Glutamatergic neuron (in vitro differentiated cells): ENCODE measurements at places on chromosomes 12 and 14. TPM values are rescaled to one million over a fixed set of nuclear protein-coding genes. Genes with fewer than 3 reads are reported as not detected.

GRCh38 chr12:127670796-127671195 is 596.2 kb upstream of the TMEM132C start:
- no peak for DNase-seq

- DNase-seq, result no peak
Observed at GRCh38 chr14:51248016-51248987, 8.3 kb downstream of the TMX1 start.

DNA sequence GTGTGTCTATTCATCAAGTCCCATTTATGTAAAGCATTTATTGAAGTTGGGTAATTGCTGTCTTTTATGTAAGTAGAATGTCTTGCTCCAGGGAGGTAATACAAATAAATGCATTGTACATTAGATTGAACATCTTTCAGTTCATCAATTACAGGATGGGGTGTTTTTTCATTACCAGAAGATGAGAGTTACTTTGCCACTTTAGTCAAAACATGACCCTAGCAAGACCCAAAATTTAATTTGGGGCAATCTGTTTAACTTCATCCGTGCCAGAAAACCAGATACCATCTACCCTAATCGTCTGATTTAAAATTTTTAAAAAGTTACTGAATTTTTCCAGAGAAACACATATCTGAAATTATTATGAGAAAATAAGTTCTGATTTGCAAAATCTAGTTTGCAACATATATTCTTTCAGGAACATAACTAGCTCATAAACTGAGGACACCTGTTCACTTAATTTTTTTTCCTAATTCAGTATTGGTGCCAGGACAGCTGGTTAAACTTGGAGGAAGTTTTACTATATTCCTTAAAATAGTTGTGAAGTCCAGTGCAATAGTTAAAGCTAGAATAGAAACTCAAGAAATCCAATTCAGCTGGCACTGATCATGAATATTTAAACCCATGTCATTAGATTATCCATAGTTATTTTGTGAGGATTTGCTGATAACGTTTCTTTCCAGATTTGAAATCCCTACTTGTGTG is 114.5 kb downstream of the SRGAP1 start:
- no peak for DNase-seq

Gene KLRC1
- total RNA-seq, result not detected

- no peak for DNase-seq
Observed at GRCh38 chr14:81209167-81209836, 11.5 kb downstream of the GTF2A1 start.

Gene GPR135
- total RNA-seq, result 0.91 TPM

DNA sequence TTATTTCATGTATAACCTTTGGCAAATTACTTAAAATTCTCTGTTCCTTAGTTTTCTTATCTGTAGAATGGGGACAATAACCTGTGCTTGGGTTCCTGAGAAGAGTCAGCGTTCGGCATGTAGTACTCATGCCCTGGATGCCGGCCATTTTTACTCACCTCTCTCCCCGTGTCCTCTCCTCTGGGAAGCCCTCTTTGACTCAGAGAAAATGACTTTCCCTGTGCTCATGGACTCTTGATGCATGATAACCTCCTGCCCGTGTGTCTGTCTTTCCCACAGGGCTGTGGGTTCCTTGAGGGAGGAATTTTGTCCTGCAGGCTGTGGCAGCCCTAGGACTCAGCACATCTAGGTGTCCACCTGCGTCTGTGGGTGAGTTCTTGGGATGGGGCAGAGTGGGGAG is 5.8 kb upstream of the C1RL start:
- DNase-seq, result no peak

DNA sequence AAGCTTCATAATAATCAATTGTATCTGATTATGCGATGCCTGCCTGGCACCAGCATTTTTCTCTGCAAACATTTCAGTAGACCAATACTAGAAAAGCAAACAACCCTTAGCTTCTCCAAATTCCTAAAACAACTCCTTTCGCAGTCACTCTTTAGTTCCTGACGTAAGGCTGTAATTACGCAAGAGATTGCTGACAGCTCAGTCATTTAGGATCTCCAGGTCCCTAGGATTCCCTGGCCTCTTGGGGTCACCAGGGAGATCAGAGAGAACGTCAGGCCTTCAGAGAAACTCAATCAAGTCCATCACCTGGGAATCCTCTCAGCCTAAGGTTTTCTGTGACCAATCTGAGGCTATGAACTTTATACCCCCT is 390.6 kb downstream of the PAWR start:
- no peak for DNase-seq

Gene TAS2R42
- not detected for total RNA-seq

DNA sequence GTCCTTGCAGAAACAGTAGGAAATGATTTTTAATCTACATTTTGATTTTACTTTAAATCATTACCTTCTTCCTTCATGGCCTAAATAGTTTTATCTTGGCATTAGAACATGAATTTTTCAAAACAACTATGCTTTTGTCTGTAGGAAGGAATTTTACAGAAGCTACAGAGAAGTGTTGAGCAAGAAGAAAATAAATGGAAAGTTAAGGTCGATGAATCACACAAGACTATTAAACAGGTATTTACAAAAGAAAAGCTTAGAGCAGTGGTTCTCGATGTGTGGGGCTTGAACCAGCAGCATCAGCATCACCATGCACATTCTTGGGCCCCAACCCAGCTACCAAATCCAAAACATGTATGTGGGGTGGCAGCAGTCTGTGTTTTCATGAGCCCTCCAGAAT is 91.6 kb downstream of the KTN1 start:
- DNase-seq, result no peak

Gene SYCP3
- total RNA-seq, result not detected

- DNase-seq, result no peak
Observed at GRCh38 chr12:123995023-123995748, 22.2 kb downstream of the ZNF664 start.

DNA sequence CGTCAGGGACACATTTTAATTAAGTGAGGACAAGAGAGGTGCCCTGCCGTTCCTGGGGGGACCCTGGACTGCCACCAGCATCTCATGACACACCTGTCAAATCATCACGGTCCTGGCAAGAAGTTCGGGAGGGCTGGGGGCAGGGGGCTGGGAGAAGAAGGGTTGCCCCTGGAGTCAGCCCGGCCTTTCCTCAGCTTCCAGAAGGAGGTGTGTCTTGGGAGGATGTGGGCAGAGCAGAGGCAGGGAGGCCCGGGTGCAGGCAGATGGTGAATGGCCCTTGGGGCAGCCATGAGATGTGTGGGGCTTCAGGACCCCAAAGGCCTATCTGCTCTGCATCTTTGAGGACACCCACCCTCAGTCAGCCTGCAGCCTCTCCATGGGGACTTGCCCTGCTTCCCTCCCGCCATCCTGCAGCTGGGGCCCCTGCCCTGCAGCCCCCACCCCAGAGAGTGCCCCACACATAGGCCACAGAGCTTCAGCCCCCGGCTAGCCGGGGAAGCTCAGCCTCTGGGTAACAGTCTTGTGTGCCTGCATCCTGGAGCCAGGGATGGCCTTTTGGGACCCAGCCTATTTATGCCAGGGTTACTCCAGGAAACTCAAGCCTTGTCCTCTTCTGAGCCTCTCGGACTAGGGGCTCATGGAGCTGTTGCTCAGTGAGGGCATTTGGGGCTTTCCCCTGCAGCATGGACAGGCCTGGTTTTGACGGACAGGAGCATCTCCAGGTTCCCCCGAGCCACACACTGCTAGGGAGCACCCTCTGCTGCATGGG is 178.5 kb downstream of the KIF26A start:
- DNase-seq, result peak; percentile 11

Gene ZNF891
- 9.2 TPM for total RNA-seq

Gene SYNDIG1L
- 1.5 TPM for total RNA-seq

- no peak for DNase-seq
Observed at GRCh38 chr14:26499546-26499945, 98.3 kb downstream of the NOVA1 start.

DNA sequence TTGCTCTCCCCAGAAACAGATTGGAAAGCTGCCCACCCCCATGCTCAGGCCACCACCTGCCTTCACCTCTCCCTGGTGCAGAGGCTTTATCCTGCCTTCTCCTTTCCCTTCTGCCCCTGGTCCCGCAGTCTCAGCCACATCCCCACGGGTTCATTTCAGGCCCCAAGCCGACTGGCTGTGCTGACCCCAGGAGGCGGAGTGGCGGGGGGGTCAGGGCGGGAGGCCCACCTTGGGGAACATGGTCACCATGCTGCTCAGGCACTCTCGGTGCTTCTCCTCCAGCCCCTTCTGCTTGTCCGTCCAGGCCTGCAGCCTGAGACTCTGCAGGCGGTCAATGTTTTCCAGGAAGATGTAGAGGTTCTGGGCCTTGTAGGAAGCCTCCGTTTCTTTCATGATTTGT is 6.9 kb downstream of the FAM186B start:
- no peak for DNase-seq

DNA sequence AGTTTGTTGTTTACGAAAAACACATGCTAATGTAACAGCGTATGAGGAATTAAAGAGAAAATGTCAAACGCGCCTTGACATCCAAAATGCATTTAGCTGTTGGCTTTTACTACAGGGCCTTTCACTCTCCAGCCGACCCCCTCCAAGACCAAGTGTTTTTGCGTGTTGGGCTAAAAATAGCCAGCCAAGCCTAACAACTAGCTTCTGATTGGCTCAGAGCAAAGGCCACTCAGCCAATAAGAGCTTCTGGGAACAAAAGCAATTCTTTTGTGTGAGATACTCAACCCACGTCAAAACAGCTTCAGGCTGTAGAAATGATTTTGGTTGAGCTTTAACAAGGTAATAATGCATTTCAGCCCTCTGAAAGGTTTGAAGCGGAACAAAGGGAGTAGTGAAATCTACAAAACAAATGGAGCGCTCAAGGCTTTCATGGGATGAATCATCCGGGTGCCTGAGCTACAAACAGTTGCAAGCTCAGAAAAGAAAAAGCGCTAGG is 198.7 kb upstream of the DCN start:
- DNase-seq, result peak; percentile 56

Gene TEX52
- not detected for total RNA-seq

- DNase-seq, result no peak
Observed at GRCh38 chr12:70982991-70983390, 62.5 kb upstream of the PTPRR start.

DNA sequence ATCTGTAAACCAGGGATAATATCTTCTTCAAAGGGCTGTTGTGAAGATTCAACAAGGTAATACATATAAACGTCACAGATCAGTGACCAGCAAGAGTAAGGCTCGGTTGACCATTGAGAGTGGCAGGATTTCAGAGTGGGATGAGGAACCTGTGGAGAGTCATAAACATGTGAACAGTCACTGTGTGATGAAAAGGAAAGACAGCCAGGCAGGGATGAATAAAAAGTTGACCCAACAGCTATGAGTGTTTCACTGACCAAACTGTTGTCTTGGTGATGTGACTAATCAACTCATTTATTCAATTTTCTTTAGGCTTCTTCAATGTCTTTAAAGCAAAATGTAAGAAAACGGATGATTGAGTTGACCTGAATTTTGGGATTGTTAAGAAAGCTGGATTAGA is 8.6 kb upstream of the FRMD6 start:
- DNase-seq, result no peak

Gene C14orf132
- total RNA-seq, result 552 TPM

DNA sequence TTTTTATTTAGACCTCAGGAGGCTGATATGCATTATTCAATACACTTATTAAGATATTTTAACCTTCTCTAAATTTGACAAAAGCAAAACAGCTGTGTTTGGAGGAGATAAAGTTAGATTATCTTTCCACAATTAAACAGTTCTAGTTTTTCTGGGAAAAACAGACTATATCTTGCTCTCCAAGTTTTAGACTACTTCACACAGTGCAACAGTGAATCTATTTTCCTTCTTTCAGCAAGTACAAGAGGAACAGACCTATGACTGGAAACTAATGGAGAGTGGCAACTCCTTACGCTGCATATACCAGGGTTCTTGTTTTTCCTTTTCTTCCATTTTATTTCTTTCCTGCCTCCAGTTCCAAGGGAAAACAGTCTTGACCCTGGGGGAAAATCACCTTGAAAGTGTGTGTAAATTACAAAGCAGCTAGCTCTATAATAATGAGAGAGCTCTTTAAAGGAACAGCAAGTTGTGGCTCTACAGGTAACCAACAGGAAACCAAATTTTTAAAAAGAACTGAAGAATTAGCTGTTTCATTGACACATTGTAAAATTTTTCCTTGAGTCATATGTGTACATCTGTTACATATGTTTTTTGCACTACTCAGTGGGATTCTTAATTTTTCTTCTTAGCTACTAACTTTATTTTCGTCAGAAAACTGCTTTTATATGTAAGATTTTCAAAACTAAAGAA is 27.4 kb downstream of the DNM1L start:
- DNase-seq, result no peak

DNA sequence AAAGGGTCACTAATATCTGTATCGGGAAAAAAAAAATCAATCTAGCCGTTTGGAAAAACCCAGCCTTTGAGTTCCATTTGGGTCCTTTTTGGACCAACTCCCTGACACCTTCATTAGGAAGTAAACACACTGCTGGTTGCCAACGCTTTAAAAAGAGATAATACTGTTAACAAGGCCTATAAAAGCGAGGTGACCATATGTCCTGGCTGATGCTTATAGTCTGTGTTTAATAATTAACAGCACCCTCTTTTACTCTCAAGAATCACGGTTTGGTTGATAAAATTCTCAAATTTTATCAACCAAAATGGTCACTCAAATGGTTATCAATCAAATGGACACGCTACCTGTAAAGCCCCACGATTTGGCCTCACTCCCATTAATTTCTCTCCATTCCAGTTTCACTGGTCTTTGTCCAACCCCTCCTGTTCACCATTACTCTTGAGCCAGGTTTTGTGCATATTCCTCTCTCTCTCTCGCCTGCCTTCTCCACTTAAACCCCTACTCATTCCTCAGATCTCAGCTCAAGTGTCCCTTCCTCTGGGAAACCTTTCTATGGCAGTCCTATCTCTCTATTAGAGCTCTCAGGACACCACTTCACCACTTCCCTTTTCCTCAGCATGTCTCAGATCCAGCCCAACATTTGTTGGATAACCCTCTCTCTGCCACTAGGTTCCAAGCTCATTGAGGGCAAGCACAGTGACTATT is 9.5 kb downstream of the BTG1 start:
- no peak for DNase-seq

- no peak for DNase-seq
Observed at GRCh38 chr12:42135259-42135814, 9.3 kb downstream of the GXYLT1 start.

DNA sequence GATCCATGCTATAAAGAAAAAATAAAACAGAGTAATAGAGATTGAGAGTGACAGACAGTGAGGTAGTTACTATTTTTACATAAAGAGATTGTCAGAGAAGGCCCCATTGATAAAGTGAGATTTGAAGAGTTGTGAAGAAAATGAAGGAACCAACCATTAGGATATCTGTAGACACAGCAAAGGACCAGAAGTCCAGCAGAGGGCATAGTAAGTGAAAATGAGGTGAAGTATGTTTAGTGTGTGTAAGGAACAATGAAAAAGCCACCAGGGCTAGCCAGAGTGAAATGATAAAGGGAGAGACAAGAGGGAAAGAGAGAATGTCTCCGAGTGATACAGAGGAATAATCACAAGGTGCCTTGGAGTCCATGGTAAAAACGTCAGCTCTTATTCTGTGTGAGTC is 411.0 kb downstream of the NELL2 start:
- DNase-seq, result no peak

GRCh38 chr12:58386136-58386535 is 444.8 kb downstream of the ATP23 start:
- no peak for DNase-seq
